ENCODE measurements at places on chromosomes 7 and 10.
A peak's percentile ranks its signal among the peaks of the same experiment; 100 is the strongest.

- no peak for DNase-seq
These were observed 8.7 kb downstream of the FAM200A start for GRCh38 chr7:99543081-99543671.

- DNase-seq = no peak
These were observed 166.7 kb downstream of the CDCA7L start for GRCh38 chr7:21778953-21779352.

DNA sequence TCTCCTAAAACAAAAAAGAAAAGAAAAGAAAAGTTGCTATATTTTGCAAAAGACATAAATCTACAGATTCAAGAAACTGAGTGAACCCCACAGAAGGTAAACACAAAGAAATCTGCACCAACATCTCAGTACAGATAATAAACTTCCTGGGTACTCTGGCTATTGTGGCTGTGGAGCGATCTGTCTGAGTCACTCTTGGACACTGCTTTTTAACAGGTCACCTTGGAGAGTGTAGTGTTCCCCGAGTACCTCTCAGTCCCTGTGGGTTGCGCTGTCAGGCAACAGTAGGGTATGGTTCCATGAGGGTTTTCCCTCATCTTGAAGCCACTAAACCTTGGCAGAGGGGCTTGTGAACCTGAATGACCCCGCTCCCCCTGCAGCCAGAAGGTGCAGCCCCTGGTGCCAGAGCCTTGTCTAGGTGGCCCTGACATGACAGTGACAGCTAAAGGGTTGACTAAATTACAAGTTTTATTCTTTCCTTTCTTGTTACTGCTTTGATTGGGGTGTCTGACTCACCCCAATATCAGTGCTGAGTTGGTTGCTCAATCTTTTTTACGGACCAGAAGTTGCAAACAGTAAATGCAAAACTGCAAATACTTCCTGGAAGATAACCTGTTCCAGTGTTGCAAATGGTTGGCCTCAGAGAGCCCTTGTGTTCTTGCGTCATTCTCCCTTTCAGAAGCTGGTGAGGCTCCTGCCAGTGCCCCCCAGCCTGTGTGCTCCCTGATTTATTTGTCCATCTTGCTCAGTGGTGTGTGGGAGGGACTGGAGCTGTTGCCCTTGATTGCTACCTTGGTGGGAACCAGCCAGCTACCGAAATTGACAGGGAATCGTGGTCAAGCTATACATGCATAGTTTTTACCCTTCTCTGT is 30.6 kb downstream of the POR start:
- no peak for DNase-seq

DNA sequence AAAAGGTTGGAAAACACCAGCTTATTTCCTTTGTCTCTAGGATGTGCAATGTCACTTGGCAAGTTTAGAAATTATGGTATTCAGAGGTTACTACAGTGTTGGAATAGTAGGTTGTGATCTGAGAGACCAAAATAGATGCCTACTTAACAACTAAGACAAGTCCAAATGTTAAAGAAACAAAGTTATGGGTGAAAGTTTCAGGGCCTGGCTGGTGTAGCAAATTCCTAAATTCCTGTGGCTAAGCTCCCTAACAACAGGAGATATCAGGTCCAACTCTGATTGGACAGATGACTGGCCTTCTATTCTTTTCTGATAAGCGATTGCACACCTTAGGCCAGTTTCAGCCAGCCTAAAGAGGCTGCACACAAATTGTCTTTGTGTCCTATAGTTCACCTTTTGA is 873.5 kb downstream of the REEP3 start:
- no peak for DNase-seq

GRCh38 chr7:120131096-120131839 is 141.7 kb upstream of the KCND2 start:
- DNase-seq = no peak

- no peak for DNase-seq
These were observed 868.1 kb upstream of the AUTS2 start for GRCh38 chr7:68730194-68730593.

DNA sequence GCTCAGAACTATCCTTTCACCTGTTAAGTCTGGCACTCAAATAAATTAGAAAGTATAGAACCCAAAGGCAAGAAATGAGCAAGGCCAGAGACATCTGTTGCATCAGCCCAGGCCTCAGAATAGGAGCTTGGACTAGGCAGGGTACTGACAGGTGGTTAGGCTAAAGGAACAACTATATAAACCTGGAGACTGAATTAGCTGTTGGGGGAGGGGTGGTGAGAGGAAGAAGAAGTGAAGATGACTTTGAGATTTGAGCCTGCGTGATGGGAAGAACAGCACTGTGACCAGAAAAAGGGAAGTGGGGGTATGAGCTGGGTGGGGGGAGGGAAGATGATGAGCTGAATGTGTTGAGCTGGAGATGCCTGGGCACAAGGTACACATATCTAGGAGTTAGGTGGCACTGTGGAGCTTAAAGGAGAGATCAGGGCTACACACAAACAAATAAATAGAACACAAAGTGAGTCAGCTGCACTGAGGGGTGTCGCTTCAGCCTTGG is 244.7 kb downstream of the PTEN start:
- no peak for DNase-seq

- DNase-seq = no peak
These were observed 227.0 kb downstream of the DKK1 start for GRCh38 chr10:52541006-52541473.

DNA sequence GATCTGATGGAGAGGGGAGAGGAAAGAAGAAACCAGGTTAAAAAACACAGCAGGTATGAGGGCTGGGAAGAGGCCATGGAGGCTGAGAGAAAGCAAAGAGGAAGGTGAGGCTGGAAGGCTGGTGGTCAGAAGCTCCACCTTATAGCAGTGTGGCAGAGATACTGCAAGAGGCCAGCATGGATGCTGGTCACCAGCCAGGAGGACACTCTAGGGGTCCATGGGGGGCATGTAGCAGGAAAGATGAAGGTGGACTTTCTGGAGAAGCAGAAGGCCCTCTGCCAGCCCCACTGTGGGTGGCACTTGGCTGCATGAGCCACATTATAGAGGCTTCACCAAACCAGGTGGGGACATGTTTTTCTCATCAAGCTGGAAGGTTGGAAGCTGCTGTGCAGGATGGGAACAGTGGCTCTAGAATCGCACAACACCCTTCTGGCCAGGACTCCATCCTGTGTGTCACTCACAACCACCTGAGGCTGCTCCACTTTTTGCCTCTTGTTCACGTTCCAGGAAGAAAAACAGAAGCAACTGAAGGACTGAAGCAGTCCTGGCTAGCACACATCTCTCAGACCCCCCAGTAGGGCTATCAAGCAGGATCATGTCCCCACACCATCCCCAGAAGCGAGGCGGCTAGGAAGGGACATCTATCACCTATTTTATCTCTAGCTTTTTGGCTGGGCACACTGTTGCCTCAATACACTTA is 587.5 kb upstream of the MGMT start:
- DNase-seq = no peak

GRCh38 chr7:139562961-139563565 is 39.6 kb downstream of the CLEC2L start:
- no peak for DNase-seq

GRCh38 chr7:151695951-151696541 is 176.4 kb upstream of the RHEB start:
- no peak for DNase-seq

- no peak for DNase-seq
These were observed 24.1 kb downstream of the PDLIM1 start for GRCh38 chr10:95266674-95267095.

GRCh38 chr10:101071267-101071884 is 9.6 kb downstream of the KAZALD1 start:
- no peak for DNase-seq

GRCh38 chr10:71970869-71971268 is 6.7 kb downstream of the CHST3 start:
- DNase-seq = no peak

GRCh38 chr10:24383681-24384106 is 174.8 kb downstream of the KIAA1217 start:
- DNase-seq = no peak

- DNase-seq = no peak
These were observed 1.7 kb downstream of the EGFR start for GRCh38 chr7:55020466-55020871.

- DNase-seq = no peak
These were observed 257.9 kb downstream of the FGFR2 start for GRCh38 chr10:121340271-121340831.

GRCh38 chr10:13299437-13300287 is at the start of gene PHYH:
Gene PHYH, minus strand, starts transcription at chr10:13300064. Its CDS starts 22 bp downstream, at chr10:13300042.
- peak; percentile 73 for DNase-seq

DNA sequence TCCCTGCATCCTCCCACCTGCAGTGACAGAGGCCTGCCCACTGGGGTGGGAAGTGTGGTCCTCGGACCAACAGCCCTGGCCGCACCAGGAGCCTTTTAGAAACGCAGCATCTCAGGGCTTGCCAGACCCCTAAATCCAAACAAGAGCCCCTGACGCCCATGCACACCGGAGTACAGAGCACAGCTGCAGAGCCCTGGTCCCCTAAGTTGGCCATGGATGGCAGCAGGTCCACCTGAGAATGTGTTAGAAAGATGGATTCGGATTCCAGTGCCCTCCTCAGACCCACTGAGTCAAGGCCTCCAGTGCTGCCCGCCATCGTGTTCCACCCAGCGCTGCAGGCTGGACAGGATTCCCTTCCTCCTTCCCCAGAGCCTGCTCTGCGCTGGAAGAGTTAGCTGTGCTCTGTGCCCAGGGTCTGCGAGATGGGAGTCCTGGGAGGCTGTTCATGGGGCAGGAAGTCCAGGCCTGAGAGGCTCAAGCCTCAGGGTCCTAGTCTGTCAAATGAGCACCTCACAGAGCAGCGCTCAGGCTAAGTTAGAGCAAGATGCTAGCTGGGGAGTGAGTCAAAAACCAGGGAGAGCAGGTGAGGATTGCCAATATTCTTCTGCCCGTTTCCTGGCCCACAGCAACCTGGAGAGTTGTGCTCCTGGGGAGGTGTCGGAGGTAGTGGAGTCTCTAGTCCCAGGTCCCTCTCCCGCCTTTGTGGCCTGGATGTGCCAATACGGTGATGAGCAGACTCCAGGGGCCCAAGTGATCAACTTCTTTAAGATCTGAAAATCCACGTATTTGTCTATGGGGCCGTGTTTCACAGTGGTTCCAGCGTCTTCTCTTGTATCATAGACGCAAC is 95.9 kb upstream of the GPR26 start:
- no peak for DNase-seq

DNA sequence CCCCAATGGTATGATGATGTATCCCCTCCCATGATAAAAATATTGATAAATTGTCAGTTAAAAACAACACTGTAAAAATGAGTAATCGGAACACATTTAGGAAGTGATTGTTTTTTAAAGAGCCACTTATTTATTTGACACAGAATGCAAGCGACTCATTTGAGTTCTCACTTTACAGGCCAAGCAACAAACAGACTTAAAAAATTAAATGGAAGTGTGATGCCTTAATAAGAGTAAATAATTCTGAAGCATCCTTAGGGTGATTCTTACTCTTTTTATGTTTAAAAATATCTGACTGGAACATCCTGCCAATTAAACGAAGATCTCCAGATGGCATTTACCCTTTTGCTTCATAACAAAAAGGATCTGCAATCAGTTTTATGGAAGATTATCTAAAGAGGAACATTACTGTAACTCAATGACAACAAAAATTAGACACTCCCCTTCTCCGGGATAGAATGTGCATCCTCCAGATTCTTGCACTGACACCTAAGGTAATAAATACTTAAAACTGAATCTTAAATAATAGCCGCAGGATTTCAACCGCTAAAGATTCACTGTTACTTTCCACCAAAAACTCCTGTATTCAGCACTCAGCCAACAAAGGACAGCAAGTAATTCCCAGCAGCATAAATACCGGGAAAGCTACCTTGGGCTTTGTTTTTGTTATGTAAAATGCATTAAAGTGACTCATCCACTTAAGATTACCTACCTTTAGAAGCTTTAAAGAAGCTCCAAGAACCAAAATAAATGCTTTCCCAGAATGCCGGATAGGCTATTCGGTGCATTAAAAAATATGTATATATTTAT is 1.7 kb downstream of the CACNA2D1 start:
- no peak for DNase-seq

GRCh38 chr7:96599288-96599936 is 110.2 kb downstream of the SEM1 start:
- no peak for DNase-seq

DNA sequence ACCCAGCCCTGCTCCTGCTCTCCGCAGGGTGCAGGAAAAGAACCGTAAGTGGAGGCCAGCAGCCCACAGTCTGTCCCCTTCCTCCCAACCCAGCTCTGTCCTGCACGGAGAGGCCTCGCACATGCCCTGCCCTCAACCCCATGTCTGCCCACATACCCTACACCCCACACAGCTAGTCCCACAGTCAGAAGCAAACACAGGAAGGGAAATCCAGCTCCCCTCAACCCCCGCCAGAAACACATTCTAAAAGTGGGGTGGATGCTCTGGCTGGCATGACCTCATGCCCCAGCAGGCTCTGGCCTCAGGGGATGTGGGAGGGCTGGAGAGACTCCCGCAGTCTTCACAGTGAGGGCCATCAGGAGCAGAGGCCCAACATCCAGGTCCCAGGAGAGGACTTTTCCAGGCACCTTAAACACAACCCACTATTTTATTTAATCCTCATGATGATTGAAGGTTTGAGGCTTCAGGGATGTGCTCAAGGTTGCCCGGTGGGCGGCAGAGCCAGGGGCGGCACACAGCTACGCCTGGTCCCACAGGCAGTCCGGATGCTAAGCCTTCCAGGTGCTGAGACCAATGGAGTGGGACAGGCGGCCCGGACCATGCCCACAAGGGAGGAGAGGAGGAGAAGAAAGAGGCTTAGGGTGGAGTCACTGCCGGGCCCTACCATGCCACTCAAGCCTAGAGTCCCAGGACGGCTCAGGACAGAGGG is 29.9 kb downstream of the CALML5 start:
- no peak for DNase-seq

GRCh38 chr7:42671627-42672026 is 240.2 kb downstream of the C7orf25 start:
- DNase-seq = no peak

DNA sequence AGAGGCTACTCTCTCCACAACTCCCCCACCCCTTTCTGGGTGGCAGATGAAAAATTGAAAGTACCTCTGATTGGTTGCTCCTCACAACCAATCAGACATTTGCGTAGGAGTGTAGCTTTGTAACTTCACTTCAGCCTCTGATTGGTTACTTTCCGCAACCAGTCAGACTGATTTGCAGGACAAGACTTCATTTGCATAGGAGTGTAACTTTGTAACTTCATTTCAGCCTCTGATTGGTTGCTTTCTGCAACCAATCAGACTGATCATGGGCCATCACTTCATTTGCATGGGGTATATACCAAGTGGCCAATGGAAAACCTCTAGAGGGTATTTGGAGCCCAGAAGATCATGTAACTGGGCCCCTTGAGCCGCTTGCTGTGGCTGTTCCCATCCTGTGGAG is 25.6 kb downstream of the CDNF start:
- DNase-seq = no peak

GRCh38 chr7:28002638-28003037 is 178.0 kb downstream of the JAZF1 start:
- DNase-seq = no peak

Data from activated CD4-positive, CD25-positive, alpha-beta regulatory T cell treated with anti-CD3 and anti-CD28 coated beads, Interleukin-2, amount 50 U/mL, for 16 hours (primary cell).